ENCODE measurements at places on chromosomes 12 and 14.

DNA sequence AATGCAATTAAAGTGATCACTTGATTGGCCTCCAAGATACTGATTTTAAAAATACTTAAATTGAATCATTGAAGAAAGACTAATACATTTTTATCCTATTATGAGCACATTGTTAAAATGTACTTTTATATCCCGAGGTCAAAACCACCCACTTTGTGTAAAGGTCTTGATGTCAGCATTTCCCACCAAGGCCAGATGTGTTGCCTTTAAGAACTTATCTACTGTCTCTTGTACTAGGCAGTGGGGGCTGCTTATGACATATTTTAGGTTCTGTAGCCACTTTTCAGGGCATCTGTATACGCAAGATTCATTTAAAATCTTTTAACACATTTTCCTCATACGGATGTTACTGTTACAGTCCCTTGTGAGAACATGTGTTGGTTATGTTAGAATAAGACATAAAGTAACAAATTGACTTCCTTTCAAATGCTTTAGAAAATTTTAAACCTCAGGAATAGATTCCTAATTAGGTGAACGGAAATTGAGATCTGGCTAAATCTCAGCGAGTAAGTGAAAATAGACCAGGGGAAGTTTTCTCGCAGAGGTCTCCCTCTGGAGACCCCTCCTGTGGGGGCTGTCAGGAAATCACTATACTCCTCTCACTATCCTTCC, 456.2 kb downstream of the ADAMTS20 start:
- no peak for DNase-seq

DNA sequence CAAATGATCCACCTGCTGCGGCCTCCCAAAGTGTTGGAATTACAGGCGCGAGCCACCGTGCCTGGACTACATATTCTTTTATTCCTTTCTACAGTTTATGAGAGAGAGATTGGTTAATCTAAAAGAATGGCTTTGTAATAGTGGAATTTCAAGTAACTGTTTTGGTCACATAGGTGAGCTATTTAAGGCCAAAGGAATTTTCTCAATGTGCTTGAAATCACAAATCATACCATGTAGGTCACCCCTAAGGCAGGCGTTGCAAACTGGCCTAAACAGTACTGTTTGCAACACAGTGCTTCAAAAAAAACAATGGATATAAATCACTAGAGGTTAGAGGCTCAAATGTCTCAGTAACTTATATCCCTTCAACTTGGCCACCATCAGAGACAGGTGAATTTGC, 103.7 kb upstream of the PTPRR start:
- no peak for DNase-seq

DNA sequence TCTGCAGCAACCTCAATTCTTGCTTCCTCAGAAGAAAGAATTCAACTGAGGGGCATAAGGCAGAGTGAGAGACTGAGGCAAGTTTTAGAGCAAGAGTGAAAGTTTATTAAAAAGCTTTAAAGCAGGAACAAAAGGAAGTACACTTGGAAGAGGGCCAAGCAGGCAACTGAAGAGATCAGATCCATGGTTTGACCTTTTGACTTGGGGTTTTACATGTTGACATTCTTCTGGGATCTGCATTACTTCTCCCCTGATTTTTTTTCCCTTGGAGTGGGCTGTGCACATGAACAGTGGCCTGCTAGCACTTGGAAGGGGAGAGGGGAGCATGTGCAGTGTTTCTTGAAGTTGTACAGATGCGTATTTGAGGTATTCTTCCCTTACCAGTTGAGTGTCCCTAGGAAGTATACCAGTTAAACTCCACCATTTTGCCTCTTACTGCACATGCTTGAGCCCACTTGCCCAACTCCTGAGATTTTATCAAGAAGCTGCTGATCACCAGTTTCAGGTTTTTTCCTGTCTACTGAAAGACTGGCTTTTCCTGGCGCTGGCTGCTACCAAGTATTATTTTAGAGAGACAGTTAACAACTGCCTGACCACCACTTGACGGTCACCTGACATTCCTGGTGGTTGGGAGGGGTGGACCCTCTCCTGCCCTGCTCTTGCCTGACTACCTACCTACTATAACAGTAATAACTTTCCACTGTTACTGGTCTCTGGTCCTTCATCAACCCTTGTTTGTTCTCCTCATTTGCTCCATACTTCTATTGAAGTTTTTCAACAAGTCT, 26.0 kb upstream of the TMTC2 start:
- no peak for DNase-seq

DNA sequence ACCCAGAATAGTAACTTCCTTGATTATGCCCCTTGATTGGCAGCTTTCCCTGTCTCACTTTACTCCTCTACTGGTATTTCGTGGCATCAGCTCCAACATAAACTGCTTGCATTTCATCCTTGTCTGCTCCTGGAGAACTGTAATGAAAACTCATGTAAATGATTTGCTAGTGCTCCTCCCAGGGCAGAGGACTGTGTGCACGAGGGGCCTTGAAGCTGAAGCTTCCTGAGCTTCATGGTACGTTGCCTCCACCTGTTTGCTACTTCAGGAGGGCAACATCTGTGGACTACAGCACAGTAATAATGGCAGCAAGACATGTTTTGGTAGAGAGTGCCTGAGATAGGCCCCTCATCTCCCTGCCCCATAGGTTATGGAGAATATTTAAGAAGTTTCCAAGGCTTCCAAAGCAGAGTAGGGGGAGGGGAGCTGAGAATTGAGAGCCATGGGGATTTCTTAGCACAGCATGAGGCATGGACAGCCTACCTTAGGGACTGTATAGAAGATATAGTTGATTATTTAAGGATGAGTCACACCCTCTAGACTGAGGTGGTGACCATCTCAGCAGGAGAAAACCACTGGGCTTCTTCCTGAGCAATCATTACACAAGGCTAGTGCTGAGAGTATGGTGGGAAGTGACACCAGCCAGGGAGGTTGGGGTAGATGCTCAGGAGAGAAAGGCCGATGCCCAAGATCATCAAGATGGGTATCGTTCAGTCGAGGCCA, 29.5 kb downstream of the CCDC198 start:
- DNase-seq = no peak

DNA sequence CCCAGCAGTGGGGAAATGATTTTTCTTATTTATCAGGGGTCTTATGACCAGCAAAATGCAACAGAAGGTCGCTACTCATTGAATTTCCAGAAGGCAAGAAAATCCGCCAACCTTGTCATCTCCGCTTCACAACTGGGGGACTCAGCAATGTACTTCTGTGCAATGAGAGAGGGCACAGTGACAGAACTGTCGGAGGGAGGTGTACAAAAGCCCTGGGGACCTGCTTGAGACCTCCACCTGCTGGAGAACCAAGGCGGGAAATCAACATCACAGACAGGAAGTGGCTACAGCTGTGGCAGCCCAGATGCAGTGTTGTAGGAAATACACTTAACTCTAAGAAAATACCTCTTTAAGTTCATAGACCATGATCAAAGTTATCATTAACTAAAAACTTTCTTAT, 250.9 kb upstream of the OR4E1 start:
- DNase-seq = no peak

DNA sequence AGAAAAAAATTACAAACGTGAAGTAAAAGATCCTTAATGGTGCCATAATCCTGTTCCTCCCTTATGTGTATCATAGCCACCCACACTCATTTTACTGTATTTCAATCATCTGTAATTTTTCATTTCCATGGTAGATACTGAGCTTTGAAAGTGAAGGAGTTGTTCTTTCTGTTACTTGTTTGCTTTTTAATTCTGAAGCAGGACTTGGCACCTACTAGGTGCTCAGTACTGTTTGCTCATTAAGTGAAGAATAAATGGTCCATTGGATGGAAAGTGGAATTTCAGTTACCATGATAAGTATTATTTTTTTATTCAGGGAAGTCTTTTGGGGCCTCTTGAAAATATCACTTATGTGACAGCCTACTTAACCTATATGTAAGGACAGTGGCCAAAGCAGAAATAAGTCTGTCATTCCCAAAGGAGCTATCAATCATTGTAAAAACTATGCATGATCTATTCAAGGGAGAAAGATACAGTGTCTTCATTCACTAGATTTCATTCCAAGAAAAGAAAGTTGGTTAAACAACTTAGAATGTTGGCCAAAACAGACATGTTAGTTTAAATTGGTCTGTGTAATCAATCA, 1244.4 kb upstream of the SEL1L start:
- no peak for DNase-seq

GRCh38 chr12:8960176-8960575, 10.7 kb upstream of the M6PR start:
- DNase-seq = no peak

DNA sequence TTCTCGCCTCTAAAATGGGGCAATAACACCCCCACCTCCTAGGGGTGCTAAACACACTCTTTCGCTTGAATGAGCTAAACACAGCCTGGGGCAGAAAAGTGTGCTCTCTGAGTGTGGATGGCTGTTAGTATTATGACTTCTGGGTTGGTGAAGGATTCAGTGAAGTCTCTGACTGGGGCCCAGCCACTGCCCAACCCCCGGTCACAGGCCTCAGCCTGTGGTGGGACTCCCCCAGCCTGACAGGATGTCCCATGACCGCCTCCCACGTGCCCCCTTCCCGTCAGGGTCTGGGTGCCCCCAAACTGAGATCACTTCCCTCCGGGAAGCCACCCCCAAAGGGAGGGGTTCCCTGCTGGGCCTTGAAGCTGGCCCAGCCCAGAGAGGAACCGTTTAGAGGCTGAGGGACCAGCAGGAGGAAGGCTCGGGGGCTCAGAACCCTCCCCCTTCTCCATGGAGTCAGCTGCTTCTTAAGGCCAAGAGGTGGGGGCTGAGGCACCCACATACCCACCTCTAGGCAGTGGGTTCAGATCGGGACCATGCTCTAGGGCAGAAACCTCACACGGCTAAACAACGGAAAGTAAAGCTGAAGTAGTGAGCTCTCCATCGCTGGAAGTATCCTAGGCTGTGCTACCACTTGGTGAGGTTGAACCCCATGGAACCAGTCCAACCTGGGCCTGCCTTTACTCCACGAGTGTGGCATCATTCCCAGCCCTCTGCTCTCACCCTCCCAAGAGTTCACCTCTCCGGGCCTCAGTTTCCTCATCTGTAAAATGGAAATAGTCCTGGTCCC, 13.8 kb downstream of the DTX1 start:
- no peak for DNase-seq

DNA sequence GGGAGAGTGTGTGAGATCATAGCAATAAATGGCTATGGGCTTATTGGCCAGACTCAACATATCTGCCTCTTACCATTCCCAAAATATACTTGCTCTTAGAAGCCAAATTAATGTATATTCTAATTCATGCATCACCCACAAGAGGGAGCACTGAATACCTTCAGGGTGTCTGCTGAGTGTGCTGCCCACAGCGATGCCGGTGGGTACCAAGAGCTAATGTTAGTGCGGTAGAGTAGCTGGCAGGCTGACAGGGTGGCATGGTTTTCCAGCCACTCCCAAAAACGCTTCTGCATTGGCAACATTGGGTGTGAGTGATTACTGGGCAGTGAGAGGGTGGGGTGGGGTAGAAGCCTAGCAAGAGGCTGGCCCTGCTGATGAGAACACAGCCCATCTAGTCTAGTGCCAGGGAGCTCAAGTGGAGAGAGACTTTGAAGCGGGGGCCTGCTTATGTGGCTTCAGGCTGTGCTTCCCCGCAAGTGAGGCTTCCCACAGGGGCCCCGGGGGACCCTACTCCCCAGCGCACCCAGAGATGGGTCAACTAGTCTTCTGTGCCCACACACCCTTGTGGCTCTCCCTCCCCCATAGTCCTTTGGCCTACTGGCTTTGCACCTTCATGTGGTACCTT, 9.2 kb upstream of the PLEKHD1 start:
- no peak for DNase-seq

- DNase-seq = peak; percentile 29
Observed at GRCh38 chr12:96034621-96035282, 635 bp downstream of the LTA4H start.

GRCh38 chr12:124338448-124338847, 43.6 kb downstream of the RFLNA start:
- no peak for DNase-seq

DNA sequence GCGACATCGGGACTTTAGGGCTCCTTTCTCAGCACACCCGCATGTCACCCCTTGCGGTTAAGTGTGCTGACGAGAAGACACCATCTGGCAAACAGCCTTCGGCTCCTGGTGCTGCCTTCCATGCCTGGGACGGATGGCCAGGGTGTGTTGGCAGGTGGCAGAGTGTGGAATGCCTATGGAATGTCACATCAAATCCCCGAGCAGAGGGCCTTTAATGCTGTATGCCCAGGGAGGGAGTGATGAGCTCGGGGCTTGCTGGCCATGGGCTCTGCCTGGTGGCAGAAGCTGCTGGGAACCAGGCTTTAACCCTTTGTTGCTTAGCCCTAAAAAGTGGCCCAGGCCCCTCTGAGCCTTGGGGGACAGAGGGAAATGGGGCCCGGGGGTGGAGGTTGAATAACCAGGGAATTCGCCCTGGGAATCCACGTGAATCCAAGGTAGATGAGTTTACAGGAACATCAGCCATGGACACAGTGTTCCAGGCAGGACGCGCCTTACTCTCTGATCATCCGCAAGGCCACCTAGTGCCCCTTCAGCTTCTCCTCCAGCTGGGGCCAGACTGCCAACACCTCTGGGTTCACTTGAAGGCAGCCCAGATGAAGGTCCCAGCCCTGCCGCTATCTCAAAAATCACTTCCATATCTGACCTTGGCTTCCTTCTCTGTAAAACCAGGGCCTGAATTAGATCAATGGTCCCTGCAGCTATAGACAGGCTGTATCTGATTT, 17.4 kb downstream of the FAM181A start:
- peak; percentile 70 for DNase-seq

DNA sequence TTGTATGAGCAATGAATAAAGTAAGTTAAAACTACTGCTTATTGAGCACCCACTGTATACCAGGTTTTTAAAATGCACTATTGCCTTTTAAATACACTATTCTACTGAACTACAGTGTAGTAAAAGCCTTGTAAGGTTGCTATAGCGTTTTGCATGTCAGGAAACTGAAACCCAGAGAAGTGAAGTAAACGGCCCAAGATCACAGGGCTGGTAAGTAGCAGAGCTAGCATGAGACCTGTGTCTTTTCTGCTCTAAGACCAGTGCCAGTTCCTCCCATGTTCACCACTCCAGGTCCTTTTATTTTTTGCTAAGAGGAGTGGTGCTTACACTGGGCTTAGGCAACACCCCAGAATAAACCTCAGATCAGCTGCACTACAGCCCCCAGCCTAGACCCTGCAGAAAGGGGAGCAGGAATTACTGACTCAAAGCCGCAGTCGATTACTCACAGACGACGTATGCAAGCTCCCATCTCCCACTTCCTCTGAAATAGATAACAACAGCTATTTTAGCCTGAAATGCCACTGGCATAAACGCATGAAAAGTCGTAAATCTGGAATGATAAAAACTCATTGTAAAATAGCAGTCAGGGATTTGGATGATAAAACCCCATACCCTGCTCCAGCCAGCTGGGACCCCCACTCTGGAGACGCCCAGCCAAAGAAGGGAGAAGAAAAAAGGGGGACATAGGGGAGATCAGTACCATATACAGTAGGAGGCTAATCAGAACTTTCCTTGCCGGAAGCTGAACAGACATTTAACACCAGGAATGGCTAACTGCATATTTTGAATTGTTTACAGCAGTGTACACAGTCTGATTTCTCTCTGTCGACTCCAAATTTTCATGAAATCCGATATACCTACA, 108.3 kb downstream of the NUAK1 start:
- DNase-seq = no peak

- DNase-seq = no peak
Observed at GRCh38 chr12:131409211-131409610, 301.7 kb upstream of the SFSWAP start.

GRCh38 chr12:32522331-32523221, 123.2 kb downstream of the FGD4 start:
- no peak for DNase-seq

GRCh38 chr12:68111995-68112394, 47.5 kb downstream of the IFNG start:
- DNase-seq = no peak
